NCI-H2029 (cell line): ENCODE measurements at places on chromosomes 2 and 18.

GRCh38 chr2:234326694-234327093, 170.2 kb downstream of the ARL4C start:
- DNase-seq = no peak

GRCh38 chr2:237217995-237218616, 132.4 kb downstream of the COPS8 start:
- DNase-seq = no peak

DNA sequence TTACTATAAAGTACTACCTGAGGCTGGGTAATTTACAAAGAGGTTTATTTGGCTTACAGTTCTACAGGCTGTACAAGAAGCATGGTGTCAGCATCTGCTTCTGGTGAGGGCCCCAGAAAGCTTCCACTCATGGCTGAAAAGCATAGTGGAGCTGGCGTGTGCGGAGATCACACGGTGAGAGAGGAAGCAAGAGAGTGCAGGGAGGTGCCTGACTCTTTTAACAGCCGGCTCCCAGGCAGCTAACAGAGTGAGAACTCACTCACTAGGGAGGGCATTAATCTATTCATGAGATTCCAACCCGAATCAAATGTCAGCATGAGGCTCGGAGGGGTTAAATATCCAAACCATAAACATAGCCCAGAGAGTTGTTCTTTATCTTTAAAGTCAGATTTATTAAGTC, 117.3 kb downstream of the LDLRAD4 start:
- no peak for DNase-seq

- no peak for DNase-seq
These were observed 140.4 kb downstream of the CDH2 start for GRCh38 chr18:28036488-28036887.

DNA sequence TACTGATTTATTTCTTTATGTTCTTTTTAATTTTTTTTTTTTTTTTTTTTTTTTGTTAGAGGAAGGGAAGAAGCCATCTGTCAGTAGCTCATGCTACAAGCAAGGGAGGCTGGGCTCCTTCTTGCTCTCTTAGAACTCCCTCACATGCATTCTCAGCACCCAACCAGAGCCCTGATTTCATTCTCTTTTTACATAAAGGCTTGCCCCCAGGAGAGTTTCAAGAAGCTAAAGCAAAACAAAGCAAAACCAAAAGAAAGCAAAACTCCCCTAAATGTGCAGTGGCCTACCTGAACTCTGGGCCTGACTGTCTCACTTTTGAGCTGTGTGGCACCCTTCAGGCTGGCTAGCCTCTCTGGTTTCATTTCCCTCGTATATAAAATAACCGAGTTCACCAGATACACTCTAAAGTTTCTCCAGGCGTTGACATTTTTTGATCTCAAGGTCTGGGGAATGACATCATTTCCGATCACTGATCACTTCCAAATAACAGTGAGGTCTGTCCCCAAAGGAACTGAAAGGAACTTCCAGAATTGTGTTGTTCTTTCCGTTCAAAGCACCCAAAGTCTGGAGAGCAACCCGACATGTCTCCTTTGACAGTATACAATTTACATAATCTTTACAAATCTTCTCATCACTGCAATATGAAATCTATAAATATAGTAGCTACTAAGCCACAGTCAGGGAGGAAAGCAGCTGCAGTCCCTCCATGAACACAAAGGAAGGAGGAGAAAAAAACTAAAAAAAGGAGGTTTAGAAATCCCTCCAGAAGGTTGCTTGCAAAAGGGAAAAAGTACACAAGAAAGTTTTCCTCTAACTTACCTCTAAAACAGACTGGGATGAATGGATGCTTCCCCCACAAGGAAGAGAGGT, 145.6 kb upstream of the NCK2 start:
- no peak for DNase-seq

DNA sequence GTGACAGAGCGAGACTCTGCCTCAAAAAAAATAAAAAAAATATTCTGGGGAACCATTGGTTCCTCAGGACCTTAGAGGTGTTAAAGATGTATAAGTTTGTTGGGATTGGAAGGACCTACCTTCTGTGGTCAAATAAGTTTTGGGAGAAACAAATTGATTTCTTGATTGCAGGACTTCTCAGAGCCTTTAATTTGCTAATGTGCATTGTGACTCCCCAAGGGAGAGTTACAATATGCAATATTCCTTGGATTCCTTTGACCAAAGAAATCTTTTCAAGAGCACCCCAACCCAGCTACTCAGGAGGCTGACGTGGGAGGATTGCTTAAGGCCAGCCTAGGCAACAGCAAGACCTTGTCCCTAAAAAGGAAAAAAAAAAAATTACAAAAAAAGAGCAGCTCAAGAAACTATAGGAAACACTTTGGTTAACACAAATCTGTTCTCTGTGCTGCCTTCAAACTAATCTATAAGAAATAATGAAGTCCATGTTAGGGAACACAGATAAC, 6.5 kb downstream of the NAGK start:
- DNase-seq = no peak

DNA sequence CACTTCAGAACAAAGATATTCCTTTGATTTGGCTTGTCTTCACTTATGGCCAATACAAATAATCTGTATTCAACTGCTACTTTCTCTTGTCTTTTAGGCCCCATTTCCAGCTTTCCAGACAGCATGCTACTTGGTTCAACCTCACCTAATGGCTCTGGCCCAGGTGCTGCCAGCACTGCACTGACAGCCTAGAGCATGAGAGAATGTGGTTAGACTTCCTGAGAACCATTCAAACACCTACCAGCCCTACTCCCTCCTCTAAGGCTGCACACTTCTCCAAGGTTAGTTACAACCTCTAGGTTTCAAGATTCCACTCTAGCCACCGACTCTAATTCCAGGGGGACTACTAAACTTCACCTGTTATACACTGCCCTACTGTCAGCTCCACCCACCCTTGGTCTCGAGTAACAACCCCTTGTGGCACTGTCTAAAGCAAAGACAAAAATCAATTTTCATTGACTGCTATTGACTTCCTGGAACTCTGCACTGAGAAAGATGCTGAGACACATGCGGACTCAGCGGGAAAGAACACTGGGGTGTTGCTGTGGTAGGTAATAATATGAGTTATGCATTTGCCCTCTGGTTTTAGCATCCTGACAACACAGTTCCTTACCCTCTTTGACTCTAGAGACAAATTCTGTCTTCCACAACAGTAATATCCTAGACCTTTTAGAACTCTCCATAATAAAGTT, 38.2 kb downstream of the PLEKHM3 start:
- no peak for DNase-seq

DNA sequence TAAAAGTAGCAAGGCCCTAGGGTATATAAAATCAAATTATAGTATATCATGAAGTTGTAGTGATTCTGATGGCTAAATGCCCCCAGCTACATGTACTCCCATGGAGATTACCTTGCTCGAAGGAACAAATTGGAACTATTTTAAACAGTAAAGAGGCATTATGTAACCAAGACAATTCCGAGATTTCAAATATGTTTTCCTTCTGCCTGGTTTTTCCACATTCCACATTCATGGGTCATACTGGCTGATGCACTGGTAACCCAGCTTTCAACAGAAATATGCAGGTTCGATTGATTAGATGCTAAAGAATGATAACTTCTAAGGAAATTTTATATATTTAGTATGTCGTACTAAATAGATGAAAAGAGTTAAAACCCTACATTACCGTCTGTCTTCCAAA, 62.3 kb upstream of the MGAT4A start:
- no peak for DNase-seq

DNA sequence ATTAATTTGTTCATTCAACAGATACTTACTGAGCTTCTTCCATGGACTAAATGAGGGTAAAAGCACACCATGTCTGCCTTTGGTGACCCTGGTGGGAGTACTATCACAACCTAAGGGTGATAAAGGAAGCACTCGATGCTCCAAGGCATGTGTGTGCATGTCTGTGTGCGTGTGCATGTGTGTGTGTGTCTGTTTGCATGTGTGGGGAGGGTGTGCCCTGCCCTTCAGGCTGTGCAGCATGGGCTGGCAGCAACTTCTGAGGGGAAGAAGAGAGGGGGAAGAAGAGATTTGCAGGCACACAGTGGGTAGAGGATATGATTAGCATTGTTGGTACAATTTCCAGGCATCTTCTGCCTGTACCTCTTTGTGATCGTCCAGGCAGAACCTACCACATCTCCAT, 121.6 kb downstream of the ACOXL start:
- DNase-seq = no peak

DNA sequence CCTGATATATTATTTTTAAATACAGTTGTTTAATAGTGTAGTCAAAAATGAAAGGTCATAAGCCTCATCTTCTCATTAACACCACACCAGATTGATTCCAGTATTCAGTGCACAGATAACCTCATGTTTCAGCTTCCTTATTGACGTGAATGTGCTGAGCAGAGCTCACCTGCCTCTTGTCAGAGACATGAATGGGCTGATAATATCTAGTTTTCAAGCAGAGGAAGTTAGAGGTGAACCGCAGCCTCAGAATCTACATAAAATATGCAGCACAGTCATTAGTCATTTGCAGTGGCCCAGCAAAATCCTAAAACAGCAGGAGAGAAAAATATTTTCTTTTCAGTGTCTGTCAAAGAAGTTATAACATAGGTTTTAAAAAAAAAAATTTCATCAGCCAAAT, 216.2 kb downstream of the GBX2 start:
- DNase-seq = no peak

GRCh38 chr2:235516257-235516656, 22.4 kb downstream of the AGAP1 start:
- no peak for DNase-seq

GRCh38 chr18:78406743-78407465, 572.7 kb upstream of the SALL3 start:
- peak; percentile 48 for DNase-seq

DNA sequence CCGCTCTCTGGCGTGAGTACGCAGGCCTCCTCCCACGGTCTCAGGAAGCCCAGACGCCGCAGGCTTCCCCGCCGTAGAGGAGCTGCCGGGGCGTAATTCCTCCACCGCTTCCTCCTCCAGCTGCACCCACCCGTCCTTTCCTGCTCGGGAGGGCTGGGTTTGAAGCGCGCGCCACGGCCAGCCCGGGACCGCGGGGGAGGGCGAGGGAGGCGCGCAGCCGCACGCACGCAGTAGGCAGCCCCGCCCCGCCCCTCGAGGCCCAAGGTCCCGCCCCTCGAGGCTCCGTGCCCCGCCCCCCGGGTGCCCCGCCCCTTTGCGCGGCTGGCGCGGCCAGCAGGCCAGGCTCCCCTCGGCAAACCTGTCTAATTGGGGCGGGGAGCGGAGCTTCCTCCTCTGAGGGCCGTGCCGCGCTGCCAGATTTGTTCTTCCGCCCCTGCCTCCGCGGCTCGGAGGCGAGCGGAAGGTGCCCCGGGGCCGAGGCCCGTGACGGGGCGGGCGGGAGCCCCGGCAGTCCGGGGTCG, at the start of gene MALT1:
TSS of gene MALT1 (plus strand) at position 355 of the 521 bp plus-strand sequence. CDS start 179 bp downstream, outside the sequence.
- DNase-seq = peak; percentile 78

- no peak for DNase-seq
These were observed 58.6 kb downstream of the ODC1 start for GRCh38 chr2:10389573-10389972.

DNA sequence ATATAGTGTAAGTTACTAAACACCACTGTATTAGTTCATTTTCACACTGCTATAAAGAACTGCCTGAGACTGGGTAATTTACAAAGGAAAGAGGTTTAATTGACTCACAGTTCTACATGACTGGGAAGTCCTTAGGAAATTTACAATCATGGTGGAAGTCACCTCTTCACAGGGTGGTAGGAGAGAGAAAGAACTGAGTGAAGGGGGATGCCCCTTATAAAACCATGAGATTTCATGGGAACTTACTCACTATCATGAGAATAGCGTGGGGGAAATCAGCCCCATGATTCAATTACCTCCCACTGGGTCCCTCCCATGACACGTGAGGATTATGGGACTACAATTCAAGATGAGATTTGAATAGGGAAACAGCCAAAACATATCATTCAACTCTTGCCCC, 618.0 kb downstream of the NYAP2 start:
- DNase-seq = no peak

DNA sequence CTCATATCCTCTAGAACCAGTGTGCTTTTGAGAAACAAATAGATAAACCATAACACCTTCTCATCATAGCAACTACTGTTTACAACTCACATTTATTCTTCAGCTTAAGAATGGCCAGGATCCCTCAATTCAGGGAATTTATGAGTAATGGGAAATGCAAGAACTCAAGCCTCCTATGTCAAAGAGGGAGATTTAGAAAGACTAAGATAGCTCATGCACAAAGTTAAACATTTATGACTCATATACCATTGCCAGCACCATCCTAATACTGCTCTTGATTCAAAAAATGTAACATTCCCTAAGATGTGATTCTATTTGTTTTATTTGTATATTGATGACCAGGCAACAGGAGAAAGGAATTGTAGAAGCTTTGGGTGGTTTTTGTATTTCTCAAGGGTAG, 172.8 kb downstream of the CYP26B1 start:
- no peak for DNase-seq

GRCh38 chr2:60764736-60765534, 8.9 kb downstream of the PAPOLG start:
- DNase-seq = no peak

DNA sequence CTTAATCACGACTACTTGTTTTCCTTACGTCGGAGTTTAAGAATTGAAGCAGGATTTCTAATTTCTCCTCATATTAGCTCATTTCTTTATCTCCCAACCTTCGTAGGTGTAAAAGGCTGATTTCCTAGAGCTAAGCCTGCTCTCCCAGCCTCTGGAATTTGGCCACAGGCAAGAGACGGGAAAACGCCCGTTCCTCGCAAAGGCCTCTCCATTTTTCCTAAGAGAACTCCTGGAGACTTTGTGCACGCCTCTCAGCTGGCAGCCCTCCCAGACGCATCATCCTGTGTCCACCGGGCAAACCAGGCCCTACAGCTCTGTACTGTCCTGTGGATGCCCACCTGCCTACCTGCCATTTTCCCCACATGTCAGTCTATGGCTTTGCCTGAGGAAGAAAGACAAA, 106.3 kb downstream of the FTCDNL1 start:
- DNase-seq = no peak

DNA sequence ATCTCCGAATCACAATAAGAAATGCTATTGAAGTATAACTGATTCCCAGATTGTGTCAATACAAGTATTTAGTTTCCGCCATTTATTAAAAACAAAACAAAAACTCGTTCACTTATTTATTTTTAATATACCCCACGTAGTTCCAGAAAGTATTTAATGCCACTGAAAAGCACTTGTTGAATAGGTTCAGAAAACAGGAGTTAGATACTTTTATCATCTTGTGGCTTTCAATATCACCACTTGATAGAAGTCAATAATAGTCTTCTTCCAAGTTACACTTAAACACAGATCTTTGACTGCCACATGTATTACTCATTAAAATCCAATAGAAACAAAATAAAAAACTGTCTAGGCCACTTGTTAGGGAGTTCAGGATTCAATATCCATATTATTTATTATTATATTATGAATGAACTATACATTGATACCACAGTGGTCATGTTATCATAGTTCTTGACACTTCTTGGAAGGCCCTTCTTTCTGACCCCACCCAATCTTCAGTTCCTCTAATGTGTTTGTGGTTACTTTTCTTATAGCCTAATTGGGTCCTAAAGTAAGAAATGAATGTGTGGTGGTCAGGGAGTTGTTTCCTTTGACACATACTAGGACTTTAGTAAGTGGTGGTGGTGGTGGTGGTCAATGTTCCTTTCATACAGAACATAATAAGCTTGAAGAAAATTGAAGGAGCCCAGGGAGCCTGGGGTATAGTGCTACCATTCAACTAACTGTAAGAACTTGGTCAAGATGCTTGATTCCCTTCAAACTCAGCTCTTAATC, 221.3 kb upstream of the ITGA4 start:
- no peak for DNase-seq
